ENCODE measurements at places on chromosomes 2 and 18.

- no peak for DNase-seq
Observed at GRCh38 chr18:37453752-37454151, 111.8 kb downstream of the CELF4 start.

GRCh38 chr2:6777626-6778025 lies 88.1 kb downstream of the CMPK2 start:
- DNase-seq, result no peak

DNA sequence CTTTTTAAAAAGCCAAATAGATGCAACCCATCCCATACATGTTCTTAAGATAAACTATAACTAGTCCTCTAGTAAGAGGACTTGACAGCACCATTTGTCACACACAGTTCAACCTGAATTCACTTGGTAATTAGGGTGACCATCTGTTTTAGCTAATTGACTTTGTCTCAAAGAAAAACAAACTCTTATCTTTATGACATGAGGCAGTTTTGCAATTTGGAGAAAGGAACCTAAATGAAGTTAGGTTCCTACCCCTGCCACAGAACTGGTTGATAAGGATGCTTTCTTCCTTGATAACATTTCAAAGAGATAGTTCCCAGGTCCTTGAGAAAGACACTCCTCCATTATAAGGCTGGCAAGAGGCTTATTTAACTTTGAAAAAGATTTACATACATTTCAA lies 57.4 kb upstream of the LRRTM1 start:
- no peak for DNase-seq

GRCh38 chr2:1746174-1747064 lies 2.1 kb upstream of the PXDN start:
- DNase-seq, result no peak

- DNase-seq, result no peak
Observed at GRCh38 chr2:208315081-208315788, 49.2 kb downstream of the PIKFYVE start.

Measured in activated CD8-positive, alpha-beta memory T cell treated with anti-CD3 and anti-CD28 coated beads, Interleukin-2, amount 10 ng/mL, durations not matched to agents 7 days and 5 days (primary cell).